ENCODE measurements at places on chromosomes 11 and 22.

- no peak for DNase-seq
- H3K27me3 ChIP-seq, result peaks cover 3% of the 10 kb centered on the region
- no peak overlapping the region for H3K27ac ChIP-seq
- no peak overlapping the region for H3K4me3 ChIP-seq
Measured at GRCh38 chr11:19379465-19379864, 138.7 kb upstream of the E2F8 start.

GRCh38 chr11:13286279-13286821 lies 8.8 kb downstream of the BMAL1 start:
- H3K27me3 ChIP-seq, result no peaks in the 10 kb centered on the region
- H3K27ac ChIP-seq, result no peak overlapping the region
- no peak for DNase-seq
- no peaks in the 10 kb centered on the region for H3K4me1 ChIP-seq
- no peak overlapping the region for H3K4me3 ChIP-seq

DNA sequence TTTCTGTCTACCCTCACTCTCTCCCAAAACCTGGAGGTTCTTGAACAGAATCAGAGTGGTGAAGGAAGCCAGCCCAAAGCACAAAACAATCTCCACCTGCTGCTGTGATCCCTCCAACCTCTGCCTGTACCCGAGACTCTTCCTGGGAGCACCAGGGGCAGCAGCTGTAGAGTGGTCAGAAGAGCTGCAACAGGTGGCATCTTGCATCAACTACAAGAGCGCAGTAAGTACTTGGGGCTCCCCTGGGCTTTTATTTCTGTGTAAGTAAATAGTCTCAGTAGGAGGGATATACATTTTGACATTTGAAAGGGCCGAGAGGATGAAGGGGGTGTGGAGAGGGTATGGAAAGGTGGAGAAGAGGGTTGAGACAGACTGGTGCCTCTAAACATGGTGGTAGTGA lies 8.3 kb upstream of the UBQLNL start:
- no peaks in the 10 kb centered on the region for H3K36me3 ChIP-seq
- no peak for DNase-seq
- no peaks in the 10 kb centered on the region for H3K4me1 ChIP-seq
- H3K4me3 ChIP-seq, result no peak overlapping the region
- H3K27ac ChIP-seq, result no peak overlapping the region

GRCh38 chr11:4066910-4067309 lies 27.7 kb upstream of the RRM1 start:
- no peak overlapping the region for H3K4me3 ChIP-seq
- no peak overlapping the region for H3K27ac ChIP-seq
- no peaks in the 10 kb centered on the region for H3K27me3 ChIP-seq
- no peaks in the 10 kb centered on the region for H3K4me1 ChIP-seq

- no peaks in the 10 kb centered on the region for H3K27me3 ChIP-seq
- H3K27ac ChIP-seq, result peak overlapping the region; percentile 92
- no peak for DNase-seq
- no peaks in the 10 kb centered on the region for H3K36me3 ChIP-seq
Measured at GRCh38 chr22:46104881-46105493, 45.3 kb upstream of the PPARA start.

GRCh38 chr22:39178206-39179111 lies 26.0 kb upstream of the CBX7 start:
- H3K27ac ChIP-seq, result peak overlapping the region; percentile 85
- H3K36me3 ChIP-seq, result no peaks in the 10 kb centered on the region
- H3K4me1 ChIP-seq, result peaks cover 7% of the 10 kb centered on the region
- no peak overlapping the region for H3K4me3 ChIP-seq

DNA sequence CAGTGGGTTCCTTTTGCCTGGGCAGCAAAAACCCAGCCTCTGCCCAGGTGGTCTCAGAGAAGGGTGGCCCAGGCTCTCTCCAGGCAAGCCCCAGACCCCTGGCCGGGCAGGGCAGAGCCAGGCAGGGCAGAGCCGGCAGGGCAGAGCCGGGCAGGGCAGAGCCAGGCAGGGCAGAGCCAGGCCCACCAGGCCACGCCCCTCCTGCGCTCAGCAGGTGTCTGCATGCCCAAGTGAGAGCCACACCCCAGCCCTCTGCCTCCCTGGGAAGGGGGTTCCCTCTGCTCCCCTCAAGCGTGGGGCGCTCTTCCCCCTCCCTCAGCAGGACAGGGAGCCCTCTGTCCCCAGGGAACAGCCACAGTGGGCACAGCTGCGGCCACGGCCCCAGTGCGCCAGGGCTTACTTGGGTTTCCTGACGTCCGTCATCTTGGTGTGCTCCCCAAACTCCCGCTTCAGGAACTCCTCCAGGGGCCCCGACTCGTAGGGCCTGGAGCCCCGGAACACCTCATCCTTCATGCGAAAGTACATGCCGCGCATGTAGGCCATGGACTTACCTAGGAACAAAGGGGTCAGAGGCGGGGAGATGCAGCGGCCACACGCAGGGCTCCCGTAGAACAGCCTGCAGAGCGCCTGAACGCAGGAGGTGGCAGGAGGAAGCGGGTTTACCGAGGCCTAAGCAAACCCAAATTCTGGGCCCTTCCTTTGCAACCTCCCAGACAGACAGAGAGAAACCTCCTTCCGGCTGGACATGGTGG lies 10.1 kb upstream of the BAIAP2L2 start:
- H3K36me3 ChIP-seq, result no peaks in the 10 kb centered on the region
- H3K4me1 ChIP-seq, result no peaks in the 10 kb centered on the region
- no peak for DNase-seq
